H9 (cell line): ENCODE measurements at places on chromosomes 1 and 21.

DNA sequence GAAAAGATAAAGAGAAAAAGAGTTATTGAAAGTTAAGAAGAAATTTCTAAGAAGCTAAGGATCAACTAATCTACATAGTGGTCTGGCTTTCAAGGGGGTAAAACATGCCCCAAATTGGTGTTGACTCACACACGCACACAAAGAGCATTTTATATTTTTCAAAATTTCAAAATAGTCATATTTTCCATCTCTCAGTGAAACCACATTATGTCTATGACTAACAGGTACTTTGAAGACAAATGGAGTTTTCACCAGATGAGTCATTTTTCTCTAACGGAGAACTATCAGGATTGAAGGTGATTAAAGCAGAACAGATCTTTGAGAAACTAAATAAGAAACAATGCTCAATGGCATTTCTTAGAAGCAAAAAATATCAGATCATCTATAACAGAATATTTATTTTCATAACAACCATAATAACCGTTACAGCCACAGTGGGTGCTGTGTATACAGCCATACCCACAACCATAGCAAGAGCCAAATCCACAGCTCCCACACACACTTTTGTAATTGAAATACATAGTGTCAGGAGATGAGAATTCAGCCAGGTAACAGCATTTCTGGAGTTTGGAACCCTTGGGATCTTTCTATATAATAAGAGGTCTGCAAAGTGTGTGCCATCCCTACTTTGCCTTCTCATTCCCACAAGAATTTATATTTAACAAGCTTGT lies at the start of gene KRTAP21-3:
Gene KRTAP21-3, minus strand, starts transcription at position 539 of the 671 bp plus-strand sequence. Its CDS starts 18 bp downstream, at position 521.
- DNase-seq: no peak

- peak; percentile 85 for DNase-seq
Measured at GRCh38 chr1:81414488-81415015, 386.2 kb upstream of the ADGRL2 start.

DNA sequence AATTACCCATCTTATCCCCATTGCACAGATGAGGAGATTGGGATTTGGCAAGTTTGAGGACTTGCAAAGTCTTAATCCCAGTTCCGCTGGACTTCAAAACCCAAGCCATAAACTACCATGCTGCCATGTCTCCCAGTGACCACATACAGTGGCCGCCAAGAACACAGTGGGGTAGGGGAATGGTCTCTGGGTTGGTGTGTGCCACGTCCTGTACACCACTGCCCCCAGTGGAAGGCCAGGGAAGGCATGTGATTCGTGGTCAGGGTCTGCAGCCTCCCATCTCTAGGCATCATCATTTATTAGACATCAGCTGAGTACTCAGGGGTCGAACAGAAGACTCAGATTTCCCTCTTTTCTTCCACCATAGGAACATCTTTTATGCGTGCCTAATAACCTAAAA lies 76.0 kb downstream of the MAN1C1 start:
- peak; percentile 68 for DNase-seq

- DNase-seq: no peak
Measured at GRCh38 chr1:170967042-170967910, 31.9 kb downstream of the MROH9 start.

DNA sequence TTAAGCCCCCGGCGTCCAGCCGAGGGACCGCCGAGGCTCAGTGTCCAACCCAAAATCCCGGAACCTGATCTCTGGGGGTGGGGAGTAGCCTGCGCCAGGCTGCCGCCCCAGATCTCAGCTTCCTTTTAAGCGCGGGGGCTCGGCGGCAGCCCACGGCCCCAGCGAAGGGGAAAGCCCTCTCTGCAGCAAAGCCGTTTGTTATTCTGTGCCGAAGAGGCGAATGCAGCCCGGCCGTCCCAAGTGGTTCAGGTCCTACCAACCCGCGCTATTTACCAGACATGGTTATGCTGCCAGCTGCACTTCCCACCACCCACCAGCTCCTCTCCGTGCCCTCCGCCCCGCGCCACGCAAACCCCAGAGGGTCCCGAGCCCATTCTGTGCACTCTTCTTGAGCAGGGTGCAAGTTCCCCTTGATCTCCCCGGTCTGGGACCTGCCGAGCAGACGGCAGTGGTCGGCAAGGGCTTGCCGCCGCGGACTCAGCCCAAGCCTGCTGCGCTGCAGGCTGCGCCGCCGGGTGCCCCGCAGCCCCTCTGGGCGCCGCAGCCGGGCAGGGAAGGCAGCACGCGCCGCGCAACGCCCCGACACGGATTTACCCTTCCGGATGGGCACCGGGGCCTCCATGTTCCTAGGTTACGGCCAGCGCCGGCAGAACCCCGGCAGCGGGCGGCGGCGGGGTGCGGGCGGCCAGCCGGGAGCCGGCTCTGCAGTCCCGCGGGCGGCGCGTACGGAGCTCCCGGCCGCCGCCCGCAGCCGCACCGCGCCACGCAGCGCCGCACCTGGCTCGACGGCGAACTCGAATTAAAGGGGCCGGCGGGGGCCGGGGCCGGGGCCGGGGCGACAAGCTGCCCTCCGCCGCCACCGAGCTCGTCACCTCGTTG lies 738 bp upstream of the KCNA2 start:
- peak; percentile 51 for DNase-seq

DNA sequence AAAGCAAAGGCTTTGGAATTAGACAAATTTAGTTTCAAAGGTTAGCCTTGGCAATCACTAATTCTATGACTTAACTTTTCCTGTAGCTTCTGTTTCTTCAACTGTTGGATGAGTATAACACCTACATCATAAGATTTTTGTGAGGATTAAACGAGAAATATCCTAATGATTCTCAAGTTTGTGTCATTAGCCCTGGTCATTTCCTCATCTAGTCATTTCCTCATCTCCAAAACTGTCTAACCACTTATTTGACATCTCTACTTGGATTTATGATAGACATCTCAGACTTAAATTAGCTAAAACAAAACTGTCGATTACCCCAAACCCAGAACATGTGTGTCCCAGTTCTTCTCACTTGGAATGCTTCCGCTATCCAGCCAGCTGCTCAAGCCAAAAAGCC lies 80.2 kb upstream of the CHODL start:
- no peak for DNase-seq

DNA sequence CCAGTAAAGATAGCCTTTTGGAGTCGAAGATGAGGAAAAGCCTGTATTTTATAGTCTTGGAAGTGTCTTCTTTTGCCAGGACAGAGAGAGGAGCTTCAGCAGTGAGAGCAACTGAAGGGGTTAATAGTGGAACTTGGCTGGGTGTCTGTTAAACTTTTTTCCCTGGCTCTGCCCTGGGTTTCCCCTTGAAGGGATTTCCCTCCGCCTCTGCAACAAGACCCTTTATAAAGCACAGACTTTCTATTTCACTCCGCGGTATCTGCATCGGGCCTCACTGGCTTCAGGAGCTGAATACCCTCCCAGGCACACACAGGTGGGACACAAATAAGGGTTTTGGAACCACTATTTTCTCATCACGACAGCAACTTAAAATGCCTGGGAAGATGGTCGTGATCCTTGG lies at the start of gene VCAM1:
Gene VCAM1, plus strand, starts transcription at position 253 of the 400 bp plus-strand sequence. Its CDS starts 119 bp downstream, at position 372.
- DNase-seq: peak; percentile 38

DNA sequence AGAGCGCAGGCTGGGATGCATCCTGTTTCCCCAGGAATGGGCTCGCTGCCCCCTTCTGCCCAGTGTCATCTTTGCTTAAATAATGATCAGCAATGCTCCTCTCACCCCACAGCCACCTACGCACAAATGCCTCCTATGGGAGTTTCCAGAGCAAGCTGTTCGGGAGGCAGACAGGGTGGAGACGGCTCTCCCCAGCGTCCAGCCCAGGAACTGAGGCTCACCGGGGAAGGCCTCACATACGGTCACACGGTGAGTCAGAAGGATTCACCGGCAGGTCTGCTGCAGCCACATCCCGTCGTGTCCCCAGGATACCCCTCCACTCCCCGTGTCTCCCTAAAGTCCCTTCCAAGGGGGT lies 40.3 kb upstream of the RUNX3 start:
- peak; percentile 68 for DNase-seq

GRCh38 chr1:86231076-86231475 lies 74.5 kb upstream of the COL24A1 start:
- DNase-seq: no peak

DNA sequence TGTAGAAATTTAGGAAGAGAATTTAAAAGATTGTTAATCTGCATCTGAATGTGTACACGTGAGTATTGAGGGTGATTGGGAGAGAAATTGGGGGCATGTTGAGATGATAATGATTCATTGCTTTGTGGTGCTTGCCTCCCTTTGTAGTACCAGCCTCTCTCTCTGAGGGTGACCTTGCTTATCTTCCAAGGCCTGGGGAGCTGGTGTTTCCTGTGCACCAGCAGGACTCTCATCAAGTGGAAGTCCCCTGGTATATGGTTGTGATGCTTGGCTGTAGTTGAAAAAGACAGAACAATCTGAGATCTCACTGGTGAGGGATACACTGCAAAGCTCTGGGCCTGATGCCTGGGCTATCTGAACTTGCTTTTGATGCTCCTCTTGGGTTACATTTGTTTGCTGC lies 4.0 kb downstream of the TCHHL1 start:
- DNase-seq: no peak

DNA sequence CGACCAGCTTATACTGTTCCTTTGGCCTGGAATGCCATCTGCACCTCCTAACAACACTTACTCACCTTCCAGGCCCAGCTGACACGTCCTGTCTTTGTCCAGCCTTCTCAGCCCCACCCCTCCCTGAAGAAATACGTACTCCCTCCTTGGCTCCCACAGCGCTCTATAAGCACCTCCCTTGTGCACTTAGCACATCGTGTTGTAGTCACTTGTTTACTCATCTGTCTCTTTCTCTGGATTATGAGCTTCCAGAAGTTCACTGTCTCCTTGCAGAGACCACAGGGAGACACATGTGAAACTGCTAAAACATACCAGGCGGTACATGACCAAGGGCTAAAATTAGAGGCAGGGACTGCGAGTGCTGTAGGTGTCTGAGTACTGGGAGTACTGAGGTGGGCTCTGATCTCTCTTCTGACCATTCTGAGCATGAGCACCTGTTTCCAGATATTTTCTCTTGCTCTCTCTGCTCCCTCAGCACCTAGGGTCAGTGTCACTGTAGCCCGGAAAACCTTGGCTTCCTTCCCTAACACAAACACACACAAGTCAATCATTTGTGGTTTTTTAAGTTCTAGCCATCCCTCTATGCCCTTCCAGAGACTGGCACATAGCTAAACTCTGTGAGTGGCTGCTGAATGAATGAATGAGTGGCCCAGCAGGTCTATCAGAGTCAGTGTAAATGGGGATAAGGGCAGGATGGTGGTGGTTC lies 5.1 kb downstream of the DCST1 start:
- DNase-seq: no peak

DNA sequence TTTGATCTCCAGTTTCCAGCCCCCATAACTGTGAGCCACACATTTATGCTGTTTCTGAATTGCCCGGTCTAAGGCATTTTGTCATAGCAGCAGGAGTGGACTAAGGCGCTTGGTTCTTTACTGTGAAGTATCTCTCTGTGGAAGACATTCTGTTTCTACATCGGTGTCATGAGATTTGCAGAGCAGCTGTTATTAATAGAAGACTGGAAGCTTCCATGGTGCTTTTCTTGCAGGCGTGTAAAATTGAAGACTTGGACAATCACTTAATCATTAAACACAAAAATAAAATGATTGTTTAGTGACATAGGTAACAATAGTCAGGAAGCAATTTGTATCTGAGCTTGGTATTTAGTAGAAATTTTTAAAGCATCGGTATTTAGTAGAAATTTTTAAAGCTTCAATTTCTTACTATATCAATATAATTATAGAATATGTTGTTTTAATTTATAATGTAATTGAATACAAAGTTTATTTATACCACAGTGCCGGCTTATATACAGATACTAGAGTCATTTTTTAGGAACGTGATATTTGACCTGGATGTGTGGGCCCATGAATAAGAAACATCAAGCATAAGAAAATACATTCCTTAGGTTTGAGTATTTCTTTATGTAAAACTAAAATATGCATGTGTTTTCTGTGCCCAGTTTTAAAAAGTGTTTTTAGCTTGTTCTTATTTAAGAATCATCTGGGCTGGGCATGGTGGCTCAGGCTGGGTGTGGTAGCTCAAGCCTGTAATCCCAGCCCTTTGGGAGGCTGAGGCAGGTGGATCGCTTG lies 60.6 kb upstream of the COL6A1 start:
- DNase-seq: no peak

DNA sequence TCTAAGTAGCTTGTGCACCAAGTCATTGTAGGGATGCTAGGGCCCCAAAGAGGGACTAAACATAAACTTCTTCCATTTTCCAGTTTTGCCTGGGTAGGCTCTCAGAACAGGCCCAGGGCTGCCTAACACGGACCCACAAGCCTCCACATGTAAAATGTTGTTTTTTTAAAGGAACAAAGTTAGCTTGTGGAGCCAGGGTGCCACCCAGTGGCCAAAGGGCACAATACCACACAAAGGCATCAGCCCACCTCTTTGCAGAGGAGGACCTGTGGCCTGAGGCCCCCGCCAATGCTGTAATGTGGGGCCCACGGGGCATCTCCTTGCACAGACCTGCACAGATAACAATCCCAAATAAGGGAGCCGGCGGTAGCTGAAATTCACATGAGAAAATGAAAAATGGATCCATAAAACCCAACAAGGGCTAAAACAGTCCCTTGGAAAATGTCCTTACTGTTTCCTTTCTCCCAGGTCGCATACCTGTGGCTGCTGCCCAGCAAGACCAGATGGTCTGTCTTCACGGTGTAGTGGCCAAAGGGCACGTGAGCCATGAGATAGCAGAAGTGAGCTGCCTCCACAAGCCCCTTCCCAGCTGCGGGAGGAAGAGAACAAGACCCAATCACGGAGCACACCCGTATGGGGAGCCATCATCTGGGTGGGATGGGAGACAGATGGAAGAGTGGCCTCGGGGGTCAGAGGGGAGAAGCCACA lies 23.8 kb downstream of the SEC16B start:
- DNase-seq: peak; percentile 84

DNA sequence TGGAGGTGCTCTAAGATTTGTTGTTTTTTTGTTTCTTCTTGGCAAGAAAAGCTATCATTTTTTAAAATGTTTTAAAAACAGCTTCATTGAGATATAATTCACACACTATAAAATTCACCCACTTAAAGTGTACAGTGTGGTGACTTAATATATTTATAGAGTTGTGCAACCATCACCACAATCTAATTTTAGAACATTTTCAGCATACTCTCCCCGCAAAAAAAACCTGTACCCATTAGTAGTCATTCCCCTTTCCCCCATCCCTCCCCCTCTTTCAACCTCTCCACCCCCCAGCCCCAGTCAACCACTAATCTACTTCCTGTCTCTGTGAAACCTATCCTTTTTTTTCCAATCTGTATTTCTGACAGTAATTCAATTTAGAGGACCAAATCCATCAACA lies 30.6 kb downstream of the ZC3H11B start:
- no peak for DNase-seq

DNA sequence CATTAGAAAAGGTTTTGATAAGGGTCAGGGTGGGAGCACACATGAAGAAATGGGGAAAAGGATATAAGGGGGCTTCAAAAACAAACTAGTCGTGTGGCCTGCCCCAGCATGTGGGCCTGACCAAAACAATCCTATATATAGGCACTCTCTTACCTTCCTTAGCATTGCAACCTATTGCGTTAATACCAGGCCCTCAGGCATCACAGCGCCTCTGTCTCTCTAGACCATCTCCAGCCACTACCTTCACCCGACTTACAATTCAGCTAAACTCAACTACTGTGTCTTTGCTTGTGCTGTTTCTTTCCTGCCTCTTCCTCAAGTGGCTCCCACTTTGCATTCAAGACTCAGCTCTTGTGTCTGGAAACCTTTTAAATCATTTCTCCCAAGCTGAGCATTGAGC lies 47.0 kb upstream of the GJA5 start:
- DNase-seq: no peak
